GM10248 (cell line): ENCODE measurements at places on chromosomes 3 and 15.

GRCh38 chr3:139389552-139390368 lies at the start of gene COPB2:
TSS of gene COPB2 (minus strand) at chr3:139389647. CDS start at chr3:139389550, 97 bp downstream.
- DNase-seq, result peak; percentile 98

DNA sequence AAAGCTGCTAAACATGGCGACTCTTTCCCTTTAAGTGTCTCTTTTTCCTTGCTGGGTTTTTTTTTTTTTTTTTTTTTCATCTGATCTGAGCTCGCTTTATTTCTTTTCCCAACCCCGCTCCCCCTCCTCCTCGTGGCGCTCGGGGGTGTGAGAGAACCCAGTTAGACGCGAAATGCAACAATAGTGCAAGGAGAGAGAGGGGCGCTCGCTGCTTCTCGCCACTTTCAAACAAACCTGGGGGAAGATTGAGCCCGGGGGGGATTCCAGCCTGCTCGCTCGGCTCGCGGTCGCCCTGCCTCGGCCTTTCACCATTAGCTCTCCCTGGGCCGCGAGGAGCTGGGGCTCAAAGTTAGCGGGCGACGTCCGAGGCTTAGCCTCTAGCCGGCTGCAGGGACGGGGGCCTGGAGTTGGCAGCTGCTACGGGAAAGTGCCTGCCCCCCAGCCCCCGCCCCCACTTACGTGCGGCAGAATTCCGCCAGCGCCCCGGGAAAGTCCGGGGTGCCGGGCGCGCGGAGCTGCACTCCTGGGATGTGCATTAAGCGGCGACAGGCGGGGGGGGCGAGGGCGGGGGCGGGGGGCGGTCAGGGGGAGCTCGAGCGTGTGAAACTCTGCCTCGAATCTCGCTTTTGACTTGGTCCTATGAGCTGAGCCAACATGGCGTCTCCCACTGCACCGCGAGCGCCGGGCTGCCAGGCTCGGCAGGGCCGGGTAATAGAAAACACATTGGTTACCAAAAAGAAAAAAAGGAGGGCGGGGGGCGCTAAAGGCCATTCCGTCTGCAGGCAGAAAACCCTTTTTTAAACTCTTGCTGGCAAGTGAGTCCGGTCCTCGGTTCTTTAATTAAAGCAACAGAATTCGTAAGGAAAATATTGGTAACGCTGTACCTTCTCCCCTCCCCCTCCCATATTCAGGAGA lies 10.4 kb downstream of the NR2F2 start:
- DNase-seq, result no peak

GRCh38 chr3:100882571-100882984 lies 110.6 kb downstream of the ABI3BP start:
- DNase-seq, result no peak

DNA sequence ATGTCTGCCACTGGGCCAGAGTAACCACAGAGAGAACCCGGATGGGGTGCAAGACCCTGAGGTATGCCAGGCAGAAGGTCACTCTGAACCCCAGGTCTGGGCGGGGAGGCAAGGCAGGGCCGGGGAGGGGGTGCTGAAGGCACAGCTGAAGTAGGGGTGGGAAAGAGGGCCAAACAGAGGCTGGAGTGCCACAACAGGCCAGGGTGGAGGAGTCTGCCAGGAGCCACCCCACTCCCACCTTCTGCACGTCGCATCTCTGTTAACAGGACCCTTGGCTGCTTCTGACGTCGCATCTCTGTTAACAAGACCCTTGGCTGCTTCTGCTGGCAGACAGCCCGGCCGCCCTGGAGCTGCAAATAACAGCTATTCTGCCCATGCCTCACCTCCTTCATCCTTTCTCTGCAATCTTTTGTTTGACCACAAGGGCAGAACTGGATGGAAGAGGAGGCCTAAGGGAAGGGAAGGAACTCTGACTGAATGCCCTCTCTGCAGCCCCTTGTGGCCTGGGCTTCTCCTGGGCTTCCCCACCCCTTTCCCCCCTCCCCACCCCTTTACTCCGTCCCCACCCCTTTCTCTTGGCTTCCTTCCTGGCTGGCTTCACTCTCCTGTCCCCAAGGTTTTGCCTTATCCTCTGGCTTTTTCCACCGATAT lies 20.6 kb upstream of the FBLN2 start:
- no peak for DNase-seq

GRCh38 chr3:141784531-141784930 lies 21.3 kb downstream of the GRK7 start:
- DNase-seq, result no peak
